Immature natural killer cell (primary cell): ENCODE measurements at places on chromosomes 16 and 17. TPM values are rescaled to one million over a fixed set of nuclear protein-coding genes. Genes with fewer than 3 reads are reported as not detected.

DNA sequence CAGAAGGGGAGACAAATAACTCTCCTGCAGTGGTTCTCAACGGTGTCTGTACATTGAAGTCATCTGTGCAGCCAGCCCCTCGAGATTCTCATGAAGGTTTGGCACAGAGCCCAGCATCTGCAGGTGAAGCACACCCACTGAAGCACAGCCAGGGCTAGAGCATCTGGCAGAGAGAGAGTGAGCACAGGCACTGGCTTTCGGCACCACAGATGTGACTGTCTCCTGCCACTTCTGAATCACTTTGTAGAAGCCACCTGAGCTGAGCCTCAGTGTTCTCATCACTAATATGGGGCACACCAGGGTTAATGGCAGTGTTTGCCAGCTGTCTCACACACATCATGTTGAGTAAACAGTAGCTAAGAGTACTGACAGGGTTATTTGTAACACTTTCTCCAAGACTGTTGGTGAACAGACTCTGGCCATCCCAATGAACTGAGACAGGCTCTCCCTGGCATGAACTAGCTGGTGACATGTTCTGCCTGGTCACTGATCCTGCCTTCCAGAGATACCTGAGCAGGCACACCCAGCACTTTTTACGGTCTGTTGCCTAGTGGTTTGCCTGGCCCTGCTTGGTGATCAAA, 10.9 kb downstream of the HSPB9 start:
- peaks cover 60% of the 10 kb centered on the region for H3K4me1 ChIP-seq
- peak overlapping the region; percentile 51 for H3K4me3 ChIP-seq
- H3K36me3 ChIP-seq = peaks cover 6% of the 10 kb centered on the region

GRCh38 chr16:12453832-12454231, 349.9 kb downstream of the CPPED1 start:
- H3K36me3 ChIP-seq = no peaks in the 10 kb centered on the region
- no peak for DNase-seq
- no peak overlapping the region for H3K27ac ChIP-seq
- no peaks in the 10 kb centered on the region for H3K27me3 ChIP-seq

- H3K27ac ChIP-seq = no peak overlapping the region
- peaks cover 3% of the 10 kb centered on the region for H3K4me1 ChIP-seq
- DNase-seq = no peak
- no peak overlapping the region for H3K4me3 ChIP-seq
- no peaks in the 10 kb centered on the region for H3K36me3 ChIP-seq
These were observed 66.1 kb downstream of the AXIN2 start for GRCh38 chr17:65495122-65496055.

DNA sequence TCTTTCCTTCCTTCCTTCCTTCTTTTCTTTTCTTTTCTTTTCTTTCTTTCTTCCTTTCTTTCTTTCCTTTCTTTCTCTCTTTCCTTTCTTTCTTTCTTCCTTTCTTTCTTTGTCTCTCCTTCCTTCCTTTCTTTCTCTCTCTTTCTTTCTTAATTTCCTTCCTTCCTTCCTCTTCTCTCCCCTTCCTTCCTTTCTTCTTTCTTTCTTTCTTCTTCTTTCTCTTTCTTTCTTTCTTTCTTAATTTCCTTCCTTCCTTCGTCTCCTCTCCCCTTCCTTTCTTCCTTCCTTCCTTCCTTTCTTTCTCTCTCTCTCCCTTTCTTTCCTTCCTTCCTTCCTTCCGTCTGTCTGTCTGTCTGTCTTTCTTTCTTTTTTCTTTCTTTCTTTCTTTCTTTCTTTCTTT, 1446.5 kb upstream of the GOT2 start:
- H3K4me1 ChIP-seq = no peaks in the 10 kb centered on the region
- DNase-seq = no peak
- H3K27me3 ChIP-seq = no peaks in the 10 kb centered on the region
- H3K27ac ChIP-seq = no peak overlapping the region
- peaks cover 4% of the 10 kb centered on the region for H3K36me3 ChIP-seq

The SEPTIN12 gene
- not detected for polyA plus RNA-seq

The LRRC75A gene
- 2.1 TPM for polyA plus RNA-seq

The HP gene
- polyA plus RNA-seq = not detected

The SLC5A10 gene
- polyA plus RNA-seq = not detected

The P2RX1 gene
- polyA plus RNA-seq = not detected
